Caki2 (cell line): ENCODE measurements at places on chromosomes 12 and 14.
A peak's percentile ranks its signal among the peaks of the same experiment; 100 is the strongest.

DNA sequence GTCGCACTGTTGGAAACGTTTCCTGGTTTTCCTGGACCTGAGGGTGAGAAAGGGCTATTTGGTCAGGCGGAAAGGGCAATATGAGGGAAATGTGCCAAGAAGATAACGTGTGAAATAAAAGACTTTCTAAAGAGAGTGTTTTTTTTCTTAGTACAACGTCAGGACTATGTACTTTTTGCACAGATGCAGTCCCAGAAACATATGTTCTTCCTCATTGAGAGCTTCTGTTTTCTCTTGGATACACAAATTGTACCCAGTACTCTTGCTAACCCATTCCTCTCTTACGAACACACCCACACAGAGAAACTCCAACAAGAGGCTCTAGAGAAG is 669 bp upstream of the PKP2 start:
- DNase-seq: no peak

- peak; percentile 62 for DNase-seq
Measured at GRCh38 chr14:102930753-102931579, 8.5 kb downstream of the AMN start.

DNA sequence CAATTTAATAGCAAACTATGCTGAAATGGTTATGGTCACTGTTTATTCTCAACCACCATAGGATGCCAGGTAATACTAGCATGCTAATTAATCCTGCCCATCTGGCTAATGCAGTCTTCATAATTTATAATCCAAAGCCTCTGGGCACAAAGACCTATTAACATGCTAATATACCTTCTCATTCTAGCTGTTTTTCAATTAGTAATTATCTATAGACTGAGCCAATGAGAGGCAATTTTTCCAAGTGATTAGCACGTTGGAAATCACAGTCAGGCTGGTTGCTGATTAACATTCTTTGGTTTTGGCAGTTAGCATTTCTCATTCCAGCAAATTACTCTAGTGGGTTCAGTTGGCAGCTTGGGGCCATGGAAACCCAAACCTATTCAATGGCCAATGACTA is 357.2 kb downstream of the SEC23A start:
- no peak for DNase-seq

DNA sequence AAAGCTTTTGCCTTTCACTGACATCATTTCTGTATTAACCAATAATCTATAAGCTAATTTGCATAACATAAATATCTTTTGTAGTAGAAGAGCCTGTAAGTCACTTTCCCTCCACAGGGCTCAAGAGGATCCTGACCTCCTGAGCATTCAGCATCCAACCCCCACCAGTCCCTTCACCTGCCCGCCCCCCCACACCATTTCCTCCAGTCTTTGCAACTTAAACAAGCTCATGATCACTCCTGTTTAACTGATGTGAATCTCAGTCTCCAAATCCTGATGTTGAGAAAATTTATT is 12.0 kb upstream of the CRY1 start:
- DNase-seq: no peak

GRCh38 chr14:54787261-54787660 is 115.4 kb downstream of the GCH1 start:
- no peak for DNase-seq

DNA sequence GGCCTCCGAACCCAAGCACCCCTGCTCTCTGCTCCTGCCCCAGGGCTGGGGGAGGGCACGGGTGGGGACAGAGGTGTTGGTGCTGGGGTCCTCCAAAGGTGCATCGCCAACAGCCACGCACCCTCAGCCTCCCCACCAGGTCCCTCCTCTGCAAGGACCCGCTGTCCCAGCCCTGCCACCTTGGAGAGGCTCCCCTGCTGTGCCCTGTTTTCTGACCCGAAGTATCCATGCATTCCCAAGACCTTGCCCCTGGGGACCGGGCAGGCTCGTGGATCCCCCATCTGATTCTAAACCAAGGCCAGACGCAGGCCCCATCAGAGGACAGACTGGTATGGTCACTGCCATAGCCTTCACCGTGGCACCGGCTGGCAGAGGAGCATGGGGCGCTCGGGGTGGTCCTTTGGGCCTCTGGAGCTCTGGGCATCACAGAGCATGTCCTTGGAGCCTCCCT is 22.7 kb upstream of the BEGAIN start:
- no peak for DNase-seq

DNA sequence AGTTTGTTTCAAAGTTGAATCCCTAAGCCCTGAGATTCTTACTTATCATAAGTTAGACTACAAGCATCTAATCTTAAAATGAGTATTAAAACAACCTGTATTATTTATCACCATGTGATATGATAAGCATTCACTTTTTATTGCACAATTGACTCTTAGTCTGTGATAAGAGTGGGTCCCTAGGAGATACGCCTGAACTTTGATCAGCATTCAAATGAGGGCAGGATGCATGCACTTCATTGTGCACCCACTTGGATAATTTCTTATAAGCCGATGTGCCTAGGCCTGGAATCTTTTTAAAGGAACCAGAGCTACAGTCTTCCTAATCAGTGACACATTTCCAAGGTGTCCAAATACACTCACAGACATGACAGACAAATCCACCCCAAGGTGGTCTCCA is 31.4 kb upstream of the SPTLC2 start:
- DNase-seq: no peak

DNA sequence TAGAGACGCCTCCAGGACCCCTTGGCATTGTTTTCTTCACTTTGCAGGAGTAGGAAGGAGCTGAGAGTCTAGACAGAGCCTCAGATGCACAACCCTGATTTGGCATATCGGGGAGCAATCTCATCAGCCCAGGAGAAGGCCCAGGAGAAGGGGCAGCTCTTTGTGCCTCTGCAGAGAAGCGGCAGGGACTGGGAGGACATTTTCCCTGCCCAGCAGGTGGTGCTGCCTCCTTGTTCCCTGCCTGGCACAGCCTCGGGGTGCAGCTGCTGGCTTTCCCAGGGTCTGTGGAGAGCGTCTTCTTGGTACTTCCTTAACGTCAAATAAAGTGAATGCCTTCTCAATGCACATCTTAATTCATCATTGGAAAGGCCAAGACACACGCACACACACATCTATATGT is 419.5 kb downstream of the TMEM121 start:
- DNase-seq: no peak

GRCh38 chr14:68890173-68890931 is 88.8 kb downstream of the ACTN1 start:
- DNase-seq: no peak

DNA sequence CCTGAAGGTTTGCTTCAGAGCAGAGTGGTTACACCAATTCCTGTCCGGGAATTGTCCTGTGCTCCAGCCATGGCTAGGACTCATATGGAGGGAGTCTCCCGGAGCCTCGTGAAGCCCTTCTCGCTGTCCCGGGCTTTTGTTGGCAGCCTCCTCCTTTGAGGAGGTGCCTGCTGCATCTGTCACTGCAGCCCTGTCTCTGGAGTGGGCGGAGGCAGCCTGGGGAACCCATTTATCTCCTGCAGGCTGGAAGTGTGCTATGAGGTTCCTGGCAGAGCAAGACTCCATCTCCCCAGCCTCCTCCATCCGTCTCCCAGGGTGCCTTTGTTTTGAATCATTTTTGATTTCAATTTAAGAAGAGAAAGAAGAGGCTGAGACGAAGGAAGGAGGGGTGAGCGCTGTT is 355.3 kb downstream of the GLT1D1 start:
- DNase-seq: no peak

DNA sequence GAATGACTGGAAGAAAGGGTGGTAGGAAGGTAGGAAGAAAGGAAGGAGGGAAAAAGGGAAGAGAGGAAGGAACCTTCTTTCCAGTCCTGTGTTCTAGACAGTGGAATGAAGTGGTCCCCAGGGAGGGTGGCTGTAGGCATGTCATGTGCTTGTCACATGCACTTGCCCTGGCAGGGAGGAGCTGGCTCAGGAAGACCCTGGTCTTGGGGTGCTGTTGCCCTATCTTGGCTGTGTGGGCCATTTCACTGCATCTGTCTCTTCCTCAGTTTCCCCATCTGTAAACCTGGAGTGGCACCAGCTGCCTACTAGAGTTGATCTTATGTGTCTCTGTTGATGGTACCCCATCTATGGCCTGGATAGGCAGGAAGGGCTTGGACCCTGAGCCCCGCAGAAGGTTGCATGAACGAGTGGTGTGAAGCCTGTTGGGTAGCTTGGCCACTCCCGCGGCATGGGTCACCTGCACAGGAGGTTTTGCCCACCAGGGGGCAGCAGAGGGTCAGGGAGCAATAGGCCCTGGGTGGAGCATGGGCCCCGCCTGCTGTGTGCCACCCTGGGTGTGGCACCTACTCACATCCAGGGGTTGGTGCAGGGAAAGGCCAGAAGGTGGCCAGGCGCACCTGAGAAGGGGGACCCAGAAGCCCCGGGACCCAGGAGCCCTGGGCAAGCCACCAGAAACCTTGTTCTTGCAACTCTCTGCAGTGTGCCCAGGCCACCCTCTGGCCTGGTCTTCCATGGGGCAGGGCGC is 25.1 kb downstream of the MEG3 start:
- DNase-seq: peak; percentile 19

DNA sequence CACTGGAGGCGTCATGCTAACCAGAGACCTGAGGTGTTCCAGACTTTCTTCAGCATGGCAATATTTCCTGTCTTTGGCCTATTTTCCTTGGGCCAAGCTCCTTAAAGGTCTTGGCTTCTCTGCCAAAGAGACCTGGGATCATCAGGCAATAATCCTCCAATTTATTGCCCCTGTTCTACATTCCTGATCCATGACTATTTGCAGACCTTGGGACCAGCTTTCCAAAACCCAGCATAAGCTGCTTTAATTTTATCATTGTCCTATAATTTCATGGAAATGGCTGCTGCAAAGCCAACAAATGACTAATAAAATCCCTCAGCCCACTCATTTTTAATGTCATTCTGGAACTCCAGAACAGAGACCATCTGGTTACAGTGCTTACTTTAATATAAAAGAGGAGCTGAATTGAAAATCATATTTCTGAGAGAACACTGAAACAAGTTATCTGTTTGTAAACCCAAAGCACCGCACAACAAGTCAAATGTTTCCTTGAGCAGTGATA is 166.9 kb upstream of the BTG1 start:
- DNase-seq: no peak

DNA sequence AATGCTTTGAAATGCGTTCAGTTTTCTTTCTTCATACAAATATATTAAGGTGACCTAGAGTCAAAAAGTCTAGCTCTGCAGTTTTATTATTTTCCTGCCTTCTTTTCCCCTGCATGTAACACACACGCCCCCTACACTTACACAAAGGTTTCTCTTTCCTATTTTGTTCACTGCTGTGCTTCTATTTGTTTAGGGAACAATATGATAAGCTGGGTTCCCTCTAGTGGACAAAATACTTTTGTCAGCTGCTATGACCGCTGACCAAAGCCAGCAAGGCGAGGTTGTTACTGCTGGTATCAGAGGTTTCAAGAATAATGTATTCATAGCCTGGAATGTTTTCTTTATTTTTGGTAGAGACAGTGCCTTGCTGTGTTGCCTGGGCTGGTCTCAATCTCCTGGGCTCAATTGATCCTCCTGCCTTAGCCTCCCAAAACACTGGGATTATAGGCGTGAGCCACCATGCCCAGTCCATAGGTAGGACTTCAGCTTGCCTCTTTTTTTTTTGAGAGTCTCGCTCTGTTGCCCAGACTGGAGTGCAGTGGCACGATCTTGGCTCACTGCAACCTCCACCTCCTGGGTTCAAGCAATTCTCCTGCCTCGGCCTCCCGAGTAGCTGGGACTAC is 33.4 kb downstream of the FNTB start:
- peak; percentile 56 for DNase-seq

- no peak for DNase-seq
Measured at GRCh38 chr12:75487308-75487707, 6.8 kb downstream of the GLIPR1 start.

- no peak for DNase-seq
Measured at GRCh38 chr14:87837296-87837695, 155.7 kb downstream of the GALC start.

GRCh38 chr12:122096014-122096413 is 17.5 kb downstream of the MLXIP start:
- no peak for DNase-seq

GRCh38 chr14:32049361-32050088 is 27.6 kb upstream of the ARHGAP5 start:
- DNase-seq: no peak

DNA sequence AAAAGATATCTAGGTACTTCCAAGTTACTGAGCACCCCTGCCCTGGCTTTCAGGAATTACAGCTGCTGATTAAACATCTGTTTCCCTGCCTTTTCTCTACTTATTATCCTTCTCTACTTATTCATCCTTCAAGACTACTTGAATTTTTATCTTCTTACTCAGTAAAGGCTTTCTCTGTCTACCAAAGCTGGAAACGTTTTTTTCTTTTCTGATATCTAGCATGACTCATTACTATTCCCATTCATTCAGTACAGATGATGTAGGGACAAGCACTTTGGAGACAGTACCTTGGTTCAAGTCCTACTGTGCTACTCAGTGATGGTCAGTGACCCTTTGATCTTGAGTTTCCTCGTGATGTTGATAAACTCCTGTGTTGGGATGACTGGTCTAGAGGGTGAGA is 848.7 kb downstream of the NRXN3 start:
- DNase-seq: no peak

GRCh38 chr12:13252616-13253015 is 56.1 kb downstream of the EMP1 start:
- no peak for DNase-seq

DNA sequence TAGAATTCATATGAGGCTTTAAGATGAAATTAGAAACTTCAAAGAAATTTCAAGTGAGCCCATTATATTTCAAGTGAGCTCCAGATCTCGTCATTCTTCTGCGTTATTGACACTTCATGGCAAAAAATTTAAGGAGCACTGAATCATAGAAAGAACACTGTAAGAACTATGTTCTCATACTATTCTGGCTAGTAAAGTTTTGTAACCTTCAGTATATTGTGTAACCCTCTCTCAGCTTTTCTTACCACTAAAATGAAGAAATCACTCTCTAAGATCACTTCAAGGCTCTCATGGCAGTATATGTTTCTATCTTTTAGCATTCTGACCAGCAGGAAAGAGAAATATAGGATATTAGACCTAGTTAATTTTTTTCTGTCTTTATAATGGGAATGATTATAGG is 6.3 kb downstream of the GPHN start:
- DNase-seq: no peak

DNA sequence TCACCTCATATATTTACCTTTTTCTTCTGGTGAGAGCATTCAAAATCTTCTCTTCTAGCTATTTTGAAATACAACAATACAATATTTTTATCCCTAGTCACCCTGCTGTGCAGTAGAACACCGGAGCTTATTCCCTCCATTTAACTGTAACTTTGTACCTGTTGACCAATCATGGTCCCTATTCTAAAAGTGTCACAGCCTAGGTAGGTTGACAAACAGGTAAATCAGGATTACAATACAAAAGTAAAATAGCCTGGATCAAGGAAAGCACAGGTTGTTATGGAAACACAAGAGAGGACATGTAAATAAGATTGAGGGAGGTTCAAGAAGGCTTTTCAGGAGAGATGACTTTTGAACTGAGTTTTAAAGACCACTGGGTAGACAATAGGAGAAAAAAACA is 670.9 kb downstream of the DIO2 start:
- no peak for DNase-seq

- DNase-seq: no peak
Measured at GRCh38 chr12:22396735-22397134, 62.2 kb upstream of the ST8SIA1 start.

GRCh38 chr12:22406627-22407026 is 72.1 kb upstream of the ST8SIA1 start:
- DNase-seq: no peak
